Naive thymus-derived CD4-positive, alpha-beta T cell (primary cell): ENCODE measurements at places on chromosomes 3 and 15.
A peak's percentile ranks its signal among the peaks of the same experiment; 100 is the strongest.

DNA sequence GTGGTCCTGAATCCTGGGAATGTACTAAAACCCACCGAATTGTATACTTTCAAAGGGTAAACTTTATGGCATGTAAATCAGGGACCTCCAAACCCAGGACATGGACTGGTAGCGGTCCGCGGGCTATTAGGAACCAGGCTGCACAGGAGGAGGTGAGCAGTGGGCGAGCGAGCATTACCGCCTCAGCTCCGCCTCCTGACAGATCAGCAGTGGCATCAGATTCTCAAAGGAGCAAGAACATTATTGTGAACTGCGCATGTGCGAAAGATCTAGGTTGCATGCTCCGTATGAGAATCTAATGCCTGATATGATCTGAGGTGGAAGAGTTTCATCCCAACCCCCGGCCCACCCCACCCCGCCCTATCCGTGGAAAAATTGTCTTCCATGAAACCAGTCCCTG lies 22.2 kb downstream of the HEG1 start:
- no peak for DNase-seq

DNA sequence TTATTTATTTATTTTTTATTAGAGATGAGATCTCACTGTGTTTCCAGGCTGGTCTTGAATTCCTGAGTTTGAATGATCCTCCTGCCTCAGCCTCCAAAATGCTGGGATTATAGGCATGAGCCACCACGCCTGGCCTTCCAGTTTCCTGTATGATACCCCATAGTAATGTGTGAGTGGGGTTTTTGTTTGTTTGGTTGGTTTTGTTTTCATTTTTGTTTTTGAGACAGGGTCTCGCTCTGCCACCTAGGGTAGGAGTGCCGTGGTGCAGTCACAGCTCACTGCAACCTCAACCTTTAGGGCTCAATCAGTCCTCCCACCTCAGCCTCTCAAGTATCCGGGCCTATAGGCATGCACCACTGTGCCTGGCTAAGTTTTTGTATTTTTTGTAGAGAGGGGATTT lies 30.9 kb downstream of the GOLM2 start:
- no peak for DNase-seq

DNA sequence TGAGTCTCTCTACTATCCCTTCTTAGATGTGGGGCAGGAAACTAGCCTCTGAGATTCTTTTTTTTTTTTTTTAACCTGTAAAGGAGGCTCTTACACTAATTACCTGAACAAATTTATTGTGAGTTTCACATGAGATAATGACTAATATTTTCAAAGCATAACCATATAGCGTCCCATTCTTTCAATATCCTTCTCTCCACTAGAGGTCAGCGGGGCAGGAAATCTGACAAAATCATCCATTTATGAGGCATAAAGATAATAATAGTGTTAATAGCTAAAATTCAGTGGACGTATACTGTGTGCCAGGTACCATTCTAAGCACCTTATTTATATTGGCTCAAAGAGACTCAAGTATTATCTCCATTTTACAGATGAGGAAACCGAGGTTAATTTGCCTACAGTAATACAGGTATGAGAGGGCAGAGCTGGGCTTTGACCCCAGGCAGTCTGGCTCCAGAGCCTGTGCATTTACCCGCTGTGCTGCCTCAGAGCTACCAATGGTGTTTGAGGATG lies 16.3 kb upstream of the SMAD6 start:
- DNase-seq: no peak

GRCh38 chr3:195579281-195579680 lies 4.5 kb downstream of the APOD start:
- DNase-seq: no peak

- DNase-seq: peak; percentile 7
These were observed 124.4 kb downstream of the HCN4 start for GRCh38 chr15:73244333-73244732.

DNA sequence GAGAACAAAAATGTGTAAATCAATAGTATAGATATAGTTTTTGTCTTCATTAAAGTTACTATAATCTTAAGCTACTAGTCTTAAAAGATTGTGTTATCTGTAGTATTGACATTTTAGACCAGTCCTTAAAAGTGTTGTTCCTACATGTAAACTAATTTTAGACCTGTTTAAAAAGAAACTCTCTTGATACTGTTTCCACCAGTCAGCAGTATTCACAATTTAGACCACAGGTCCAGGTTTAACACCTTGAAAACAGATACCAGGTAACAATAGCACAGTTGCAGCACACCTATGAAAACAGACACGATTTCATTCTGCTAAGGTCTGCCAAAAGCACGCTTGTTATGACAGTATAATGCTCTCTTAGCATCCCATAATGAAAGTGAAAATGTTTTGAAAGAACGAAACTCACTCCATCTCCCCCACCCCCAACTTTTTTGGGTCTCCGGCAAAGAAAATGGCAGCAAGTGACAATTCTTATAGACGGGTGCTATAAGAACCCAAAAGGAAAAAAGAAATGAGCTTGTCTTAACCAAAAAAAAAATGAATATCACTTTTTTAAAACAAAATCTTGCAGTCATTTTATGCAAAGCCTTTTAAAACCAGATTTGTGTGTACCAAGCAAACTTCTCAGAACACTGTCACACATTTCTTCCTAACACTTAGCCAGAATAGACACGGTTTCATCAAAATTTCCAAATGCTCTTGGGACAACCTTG lies 1.6 kb downstream of the EIF4E3 start:
- no peak for DNase-seq

GRCh38 chr3:23826382-23827064 lies 20.8 kb downstream of the UBE2E1 start:
- no peak for DNase-seq

DNA sequence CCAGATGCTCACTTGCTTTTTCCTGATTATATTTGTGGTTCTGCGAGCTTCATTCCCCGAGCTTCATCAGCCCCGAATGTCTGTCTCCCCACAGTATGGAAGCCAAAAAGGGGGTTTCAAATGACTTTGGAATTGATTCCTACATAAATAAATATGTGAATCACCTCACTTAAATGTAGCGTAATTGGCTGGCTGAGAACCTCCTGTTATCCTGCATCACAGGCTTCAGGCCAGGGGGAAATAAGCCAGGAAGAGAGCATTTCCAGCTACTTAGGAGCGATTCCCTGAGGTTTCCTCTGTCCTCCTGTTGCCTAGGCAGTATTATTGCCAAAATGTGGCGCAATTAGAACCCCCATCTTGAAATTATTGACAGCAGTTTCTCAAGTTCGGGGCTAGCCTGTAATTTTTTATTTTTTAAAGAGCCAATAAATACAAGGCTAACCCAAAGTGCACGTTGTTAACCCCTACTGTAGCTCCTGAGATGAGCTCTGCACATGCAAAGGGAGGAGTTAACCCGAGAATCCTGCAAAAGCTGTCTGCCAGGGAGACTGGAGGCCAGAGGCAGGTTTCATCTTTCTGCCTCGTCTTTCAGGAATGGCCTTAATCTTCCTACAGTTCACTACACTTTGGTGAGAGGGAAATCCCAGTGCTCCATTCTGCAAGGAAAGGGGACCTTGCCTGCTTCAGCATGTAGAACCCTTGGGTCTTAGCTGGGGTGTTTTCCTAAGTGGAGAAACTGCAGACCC lies 148.2 kb downstream of the ADAMTS9 start:
- DNase-seq: no peak

- no peak for DNase-seq
These were observed 52.7 kb downstream of the SLC28A2 start for GRCh38 chr15:45304711-45305110.

DNA sequence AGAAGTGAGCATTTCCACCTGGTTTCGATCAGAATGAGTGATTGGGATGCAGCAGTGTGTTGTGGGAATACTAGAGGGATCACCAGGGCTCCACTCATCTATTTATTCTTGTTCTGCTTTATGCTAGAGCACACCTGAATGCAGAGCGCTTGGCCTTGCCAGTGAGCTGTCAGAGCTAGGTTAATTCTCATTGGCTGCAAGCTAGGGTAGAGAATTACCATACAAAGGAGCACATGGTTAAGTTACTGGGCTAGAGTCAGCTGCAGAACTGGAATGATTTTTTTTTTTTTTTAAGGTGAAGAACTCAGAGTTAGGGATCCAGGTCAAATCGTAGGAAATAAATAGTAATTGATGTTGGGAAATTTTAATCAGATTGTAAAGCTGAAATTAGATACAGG lies 8.8 kb downstream of the EIF2AK4 start:
- no peak for DNase-seq

DNA sequence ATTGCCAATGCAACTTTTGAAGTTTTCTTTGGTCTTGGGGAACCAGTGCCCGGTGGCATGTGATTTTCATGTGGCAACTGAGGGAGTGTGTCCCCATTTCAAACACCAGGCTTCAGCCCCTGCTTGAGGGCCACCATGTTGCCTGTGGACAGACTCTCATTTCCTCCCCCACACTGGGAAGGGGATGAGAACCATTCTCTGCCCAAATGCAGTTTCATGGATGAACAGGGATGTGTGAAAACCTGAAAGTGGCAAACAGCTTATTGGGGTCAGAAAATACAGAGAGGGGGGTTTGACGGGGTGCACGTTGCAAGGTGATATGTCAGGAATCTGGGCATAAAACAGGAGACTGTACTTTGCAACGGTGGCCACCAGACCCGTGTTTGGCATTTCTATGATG lies 6.3 kb downstream of the FAM107A start:
- no peak for DNase-seq

DNA sequence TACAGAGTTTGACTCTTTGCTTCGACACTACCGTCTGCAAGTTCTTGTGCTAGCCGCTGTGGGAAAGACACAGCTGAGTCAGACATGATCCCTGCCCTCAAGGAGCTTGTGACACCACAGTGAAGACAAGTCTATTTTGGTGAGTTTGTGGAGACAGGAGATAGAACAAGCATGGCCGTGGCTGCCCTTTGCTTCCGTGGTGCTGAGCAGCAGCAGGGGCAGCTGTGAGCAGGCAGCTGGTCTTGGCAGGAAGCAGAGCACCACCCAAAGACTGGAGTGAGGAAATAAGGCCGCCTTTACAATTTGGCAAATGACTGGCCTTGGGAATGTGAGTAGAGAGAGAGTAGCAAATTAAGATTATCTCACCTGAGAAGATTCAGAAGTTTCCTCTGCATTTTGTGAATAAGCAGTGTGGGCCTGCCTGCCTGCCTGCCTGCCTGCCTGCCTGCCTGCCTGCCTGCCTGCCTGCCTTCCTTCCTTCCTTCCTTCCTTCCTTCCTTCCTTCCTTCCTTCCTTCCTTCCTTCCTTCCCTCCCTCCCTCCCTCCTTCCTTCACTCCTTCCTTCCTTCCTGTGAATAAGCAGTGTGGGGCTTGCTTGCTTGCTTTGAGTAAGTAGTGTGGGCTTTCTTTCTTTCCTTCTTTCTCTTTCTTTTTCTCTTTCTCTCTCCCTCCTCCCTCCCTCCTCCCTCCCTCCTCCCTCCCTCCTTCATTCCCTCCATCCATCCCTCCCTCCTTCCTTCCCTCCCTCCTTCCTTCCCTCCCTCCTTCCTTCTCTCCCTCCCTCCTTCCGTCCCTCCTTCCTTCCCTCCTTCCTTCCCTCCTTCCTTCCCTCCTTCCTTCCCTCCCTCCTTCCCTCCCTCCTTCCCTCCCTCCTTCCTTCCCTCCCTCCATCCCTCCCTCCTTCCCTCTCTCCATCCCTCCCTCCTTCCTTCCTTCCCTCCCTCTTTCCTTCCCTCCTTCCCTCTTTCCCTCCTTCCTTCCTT lies 1.6 kb upstream of the GCNT3 start:
- no peak for DNase-seq

DNA sequence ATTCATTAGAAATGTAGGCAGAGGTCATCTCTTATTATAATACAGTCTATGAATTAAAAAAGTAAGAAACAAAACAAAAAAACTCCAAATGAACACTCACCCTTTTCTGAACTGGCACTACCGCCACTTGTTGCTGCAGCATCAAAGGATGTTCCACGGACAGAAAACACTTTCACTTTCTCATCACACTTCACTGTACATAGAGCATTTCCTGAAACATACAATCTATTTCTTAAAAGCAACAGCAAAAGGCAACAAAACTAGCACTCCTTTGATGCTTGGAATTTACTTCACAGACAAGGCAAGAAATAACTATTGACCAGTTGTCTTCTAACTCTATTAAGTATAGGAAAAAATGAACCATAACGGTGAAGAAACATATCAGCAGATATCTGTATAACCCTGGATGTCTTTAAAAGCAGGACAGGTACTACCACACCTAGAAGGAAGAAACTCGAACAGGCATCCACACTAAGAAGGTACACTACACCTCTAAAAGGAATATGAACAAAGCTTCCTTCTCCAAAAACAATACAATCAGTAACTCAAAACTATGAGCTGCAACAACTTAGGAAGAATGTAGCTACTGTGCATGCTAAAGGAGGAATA lies 24.9 kb downstream of the ETFA start:
- DNase-seq: no peak

DNA sequence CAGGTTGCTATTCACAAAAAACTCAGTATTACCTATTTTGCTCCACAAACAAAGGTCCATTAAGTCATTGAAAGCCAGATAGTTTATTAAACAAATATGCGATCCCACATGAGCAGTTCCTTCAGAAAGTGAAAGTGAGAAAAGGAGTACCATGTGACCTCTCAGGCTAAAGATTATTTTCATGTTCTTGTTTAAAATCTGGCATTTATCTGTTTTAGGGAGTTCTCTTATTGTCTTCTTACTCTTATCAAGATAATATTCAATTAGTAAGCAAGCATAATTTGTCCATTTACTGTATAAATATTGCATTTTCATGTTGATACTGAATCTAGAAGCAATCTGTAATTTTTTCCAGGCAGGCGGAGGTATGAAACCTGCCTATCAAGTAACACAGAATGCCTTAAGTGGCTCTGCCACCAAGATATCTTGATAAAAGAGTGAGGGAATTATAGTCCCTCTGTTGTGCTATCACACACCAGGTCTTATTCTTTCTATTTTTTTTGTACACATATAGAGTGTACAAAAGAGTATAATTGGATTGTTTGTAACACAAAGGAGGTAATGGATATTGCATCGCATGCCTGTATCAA lies 20.1 kb upstream of the PLSCR5 start:
- no peak for DNase-seq

GRCh38 chr3:193605876-193606275 lies 12.9 kb downstream of the OPA1 start:
- peak; percentile 43 for DNase-seq

DNA sequence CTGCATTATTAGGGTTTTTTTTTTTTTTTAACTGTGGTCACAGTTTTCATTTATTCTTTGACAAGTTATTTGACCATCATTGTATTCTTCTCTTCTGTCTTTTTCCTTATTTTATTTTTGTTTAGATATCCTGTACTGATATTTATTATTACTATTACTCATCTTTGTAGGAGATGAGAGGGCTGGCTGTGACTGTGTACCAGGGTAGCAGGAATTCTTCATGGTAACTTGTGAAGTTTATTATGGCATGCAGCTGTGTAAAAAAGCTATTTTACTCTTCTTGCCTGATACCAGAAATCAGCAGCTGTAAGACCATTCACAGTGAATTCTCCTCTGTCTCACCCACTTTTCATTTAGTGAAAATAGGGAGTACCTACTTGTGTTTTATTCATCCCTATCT lies 44.5 kb downstream of the ATP6V1A start:
- no peak for DNase-seq

DNA sequence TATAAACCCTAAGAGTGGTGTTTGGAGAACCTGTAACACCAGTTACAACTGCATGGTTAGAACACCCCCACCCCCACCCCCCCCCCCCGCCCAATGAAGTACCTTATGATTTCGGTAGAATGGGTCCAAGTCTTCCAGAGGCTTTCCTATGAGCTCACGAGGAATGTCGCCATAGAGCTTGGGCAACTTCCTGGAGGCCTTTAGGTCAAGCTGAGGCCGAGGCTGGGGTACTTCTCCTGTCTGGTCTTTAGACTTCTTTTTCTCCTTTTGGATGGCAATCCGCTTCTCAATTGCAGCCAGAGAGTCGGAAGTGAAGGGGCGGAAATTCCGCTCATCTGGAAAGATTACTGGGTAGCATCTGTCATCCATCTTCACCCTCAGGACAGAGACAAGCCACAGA lies 101.8 kb downstream of the SCN11A start:
- no peak for DNase-seq

- DNase-seq: no peak
These were observed 15.6 kb upstream of the UBE2Q2 start for GRCh38 chr15:75827691-75828090.
